ENCODE measurements at places on chromosomes 3 and 15.

DNA sequence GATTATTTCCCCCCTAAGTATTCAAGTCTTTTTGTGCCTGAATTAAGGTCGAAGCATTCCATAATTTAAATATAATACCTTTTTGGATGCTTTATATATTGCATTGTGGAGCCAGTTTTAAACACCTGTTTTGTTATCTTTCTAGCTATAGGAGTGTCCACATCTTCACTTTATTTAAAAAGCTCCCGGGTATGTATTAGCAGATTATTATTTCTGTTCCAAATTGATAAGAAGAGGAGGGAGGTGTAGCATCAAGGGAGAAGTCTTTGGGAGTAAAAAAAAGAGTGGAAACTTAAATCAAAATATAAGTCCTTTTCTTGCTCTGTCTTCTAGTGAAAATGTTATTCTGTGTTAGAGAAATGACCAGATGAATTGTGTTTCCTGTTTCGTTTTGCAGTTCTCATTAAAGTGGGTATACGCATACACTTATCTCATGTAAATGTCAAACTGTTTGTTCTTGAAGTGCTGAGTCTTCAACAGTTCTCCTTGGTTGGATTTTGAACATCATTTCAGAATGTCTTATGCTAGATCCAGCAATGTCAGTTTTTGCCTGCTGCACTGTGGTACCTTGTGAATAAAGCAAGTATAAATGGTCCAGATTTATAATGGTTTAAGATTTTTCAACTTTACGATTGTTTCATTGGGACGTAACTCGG, 105.8 kb downstream of the FNDC3B start:
- DNase-seq, result no peak

GRCh38 chr15:43133430-43134156, at the start of gene TMEM62:
TSS of gene TMEM62 (plus strand) at chr15:43133586. CDS start at chr15:43133803, 217 bp downstream.
- peak; percentile 42 for DNase-seq

- DNase-seq, result no peak
These were observed 277.8 kb upstream of the DNAJC19 start for GRCh38 chr3:181267312-181267711.

DNA sequence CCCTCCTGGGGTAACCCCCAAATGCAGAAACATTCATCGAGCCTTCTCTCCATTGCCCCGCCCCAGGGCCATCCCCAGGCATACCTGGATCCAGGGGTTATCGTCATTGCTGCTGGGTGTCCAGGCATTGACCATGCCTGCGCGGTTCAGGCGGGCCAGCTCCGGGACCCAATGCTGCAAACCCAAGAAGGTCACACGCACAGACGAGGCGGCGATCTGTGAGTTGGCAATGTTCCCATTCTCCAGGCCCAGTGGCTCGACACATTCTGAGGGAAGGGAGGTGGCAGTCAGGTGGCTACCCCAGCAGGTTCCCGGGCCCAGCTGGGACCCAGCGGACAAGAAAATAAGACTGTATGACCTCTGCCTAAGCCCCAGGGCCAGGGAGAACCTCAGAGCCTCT, 6.1 kb downstream of the MFGE8 start:
- no peak for DNase-seq

DNA sequence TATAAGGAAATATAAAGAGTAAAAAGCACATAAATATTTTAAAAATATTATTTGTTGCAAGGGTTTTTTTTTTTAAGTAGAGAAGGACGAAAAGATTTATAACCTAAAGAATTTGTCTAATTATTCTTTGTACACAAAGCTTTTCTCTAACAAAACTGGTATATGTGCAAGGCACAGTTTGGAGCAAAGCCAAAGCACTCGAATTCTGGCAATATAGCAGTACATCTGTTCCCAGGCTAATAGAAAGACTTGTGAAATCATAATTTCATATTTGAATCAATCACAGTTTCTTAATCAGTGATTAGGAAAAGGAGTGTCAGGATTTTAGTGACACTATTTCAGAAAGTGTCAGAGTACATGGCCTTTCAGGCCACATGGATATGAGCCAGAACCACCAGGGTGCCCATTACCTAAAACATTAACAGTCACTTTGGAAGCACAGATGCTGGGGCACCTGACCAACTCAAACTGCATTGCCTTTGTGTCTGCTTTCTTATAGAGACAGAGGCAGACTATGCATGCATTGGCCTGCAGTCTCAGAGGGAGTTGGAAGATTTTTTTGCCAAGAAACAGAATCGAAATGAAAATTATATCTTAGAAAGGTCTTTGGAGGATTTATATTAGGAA, 651.8 kb upstream of the SGO1 start:
- DNase-seq, result no peak

DNA sequence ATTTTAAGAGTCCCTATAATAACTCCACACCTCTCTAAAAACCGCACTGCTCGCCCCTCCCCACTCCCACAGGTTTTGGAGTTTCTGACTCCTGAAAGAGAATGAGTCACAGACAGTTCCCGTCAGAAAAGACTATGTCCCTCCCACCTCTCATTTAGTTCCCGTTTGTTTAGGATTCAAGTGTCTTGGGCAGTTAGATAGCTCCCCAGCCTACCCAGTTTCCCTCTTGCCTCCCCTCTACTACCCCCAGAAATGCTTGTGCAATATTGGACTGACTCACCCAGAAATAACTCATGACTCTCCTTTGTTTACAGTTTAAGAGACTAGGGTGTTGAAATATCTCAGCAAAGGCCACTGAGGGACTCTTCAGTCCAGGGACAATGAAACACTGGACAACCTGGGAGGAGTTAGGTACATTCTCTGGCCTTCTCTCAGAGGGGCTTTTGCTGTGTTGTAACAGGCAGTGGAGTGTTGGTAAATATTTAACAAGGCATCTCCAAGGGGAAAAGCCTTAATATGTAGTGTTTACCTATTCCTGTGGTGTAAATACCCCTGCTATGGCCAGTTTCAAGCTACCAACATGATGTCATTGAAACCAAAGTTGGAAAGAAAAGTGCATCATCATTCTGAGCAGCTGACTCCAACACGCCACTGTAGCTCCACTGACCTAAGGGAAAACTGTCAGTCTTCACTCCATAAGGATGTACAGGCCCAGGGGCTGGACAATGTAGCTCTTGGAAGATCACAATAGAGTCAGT, 96.1 kb upstream of the CHD2 start:
- DNase-seq, result peak; percentile 60

GRCh38 chr3:140148824-140149390, 213.9 kb downstream of the CLSTN2 start:
- DNase-seq, result no peak

DNA sequence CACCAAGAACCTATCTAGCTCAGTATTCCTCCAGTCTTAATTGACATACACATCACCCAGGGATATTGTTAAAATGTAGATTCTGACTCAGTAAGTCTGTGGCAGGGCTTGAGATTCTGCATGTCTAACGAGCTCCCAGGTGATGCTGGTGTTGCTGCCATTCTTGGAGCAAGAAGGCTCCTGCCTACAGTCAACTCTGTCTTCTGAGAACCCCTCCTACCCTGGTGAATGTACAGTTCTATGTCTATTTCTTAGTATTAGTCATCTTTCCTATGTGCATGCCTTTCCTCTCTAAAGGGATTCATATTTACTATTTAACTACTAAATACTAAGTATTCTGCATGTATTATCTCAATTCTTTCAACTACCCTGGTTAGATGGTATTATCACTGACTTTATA, 268.7 kb downstream of the EDEM1 start:
- DNase-seq, result no peak

- DNase-seq, result no peak
These were observed 23.2 kb downstream of the SFMBT1 start for GRCh38 chr3:53022647-53023046.

DNA sequence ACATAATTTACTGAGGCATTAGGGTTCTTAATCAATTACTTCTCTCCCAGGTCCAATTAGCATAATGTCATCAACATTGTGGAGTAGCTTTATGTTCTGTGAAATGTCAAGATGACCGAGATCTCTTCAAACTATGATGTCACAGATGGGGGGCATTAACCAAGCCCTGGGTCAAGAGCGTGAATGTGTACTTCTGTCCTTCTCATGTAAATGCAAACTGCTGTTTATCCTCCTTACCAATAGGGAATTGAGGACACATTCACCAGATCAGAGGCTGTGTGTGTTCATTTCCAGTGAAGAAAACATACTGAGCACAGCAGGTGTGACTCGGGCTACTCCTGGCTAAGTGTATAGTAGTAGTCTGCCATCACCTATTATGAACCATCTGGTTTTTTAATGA, 177.9 kb downstream of the MINAR1 start:
- DNase-seq, result no peak

GRCh38 chr15:71811752-71812735, 1.7 kb downstream of the NR2E3 start:
- DNase-seq, result no peak

- DNase-seq, result no peak
These were observed 8.4 kb downstream of the MED12L start for GRCh38 chr3:151093905-151094304.

DNA sequence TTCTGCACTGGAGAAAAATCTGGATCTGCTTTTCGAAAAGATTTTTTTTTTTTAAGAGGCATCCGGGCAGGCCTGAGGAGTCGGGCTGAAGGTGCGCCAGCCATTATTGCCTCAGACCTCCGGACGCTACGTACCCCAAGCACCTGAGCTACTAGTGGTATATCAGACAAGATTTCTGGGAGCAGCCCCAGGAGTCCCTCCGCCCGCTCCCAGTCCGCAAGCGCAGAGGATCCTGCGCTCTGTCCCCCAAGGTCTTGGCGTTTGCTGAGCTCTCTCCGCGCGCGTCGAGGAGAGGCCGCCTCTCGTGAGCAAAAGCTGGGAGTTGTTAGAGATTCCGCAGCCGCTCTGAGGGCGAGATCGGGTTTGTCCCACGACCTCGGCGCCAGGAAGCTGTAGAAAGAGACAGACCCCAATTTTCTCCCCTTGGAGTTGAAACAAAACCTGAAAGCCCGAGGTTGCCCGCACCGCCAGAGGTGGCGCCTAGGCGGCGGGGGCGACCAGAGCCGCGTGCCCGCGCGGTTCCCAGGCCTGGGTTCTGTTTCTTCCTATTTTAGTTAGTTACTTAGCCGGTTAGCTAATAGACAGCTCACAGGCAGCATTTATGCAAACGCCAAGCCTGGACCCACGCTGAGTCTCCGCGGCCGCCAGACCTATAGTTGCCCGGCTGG, 72.5 kb upstream of the POLG start:
- no peak for DNase-seq

DNA sequence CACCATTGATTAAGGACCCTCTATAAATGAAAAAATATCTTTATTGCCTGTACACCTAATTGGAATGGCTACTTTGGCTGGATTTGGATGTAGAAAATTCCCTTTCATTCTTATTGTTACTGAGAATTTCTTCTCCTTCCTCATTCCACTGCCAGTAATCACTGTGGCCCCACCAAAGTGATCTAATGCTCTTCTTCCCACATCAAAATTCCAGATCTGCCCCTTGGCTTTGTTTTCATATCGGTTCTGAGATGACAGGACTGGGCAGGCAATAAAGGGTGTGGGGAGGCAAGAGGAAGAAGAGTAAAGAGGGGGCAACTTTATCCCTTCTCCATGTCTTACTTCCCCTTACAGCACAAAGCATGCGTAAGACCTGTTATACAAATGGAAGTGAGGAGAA, 2.1 kb downstream of the ANKUB1 start:
- DNase-seq, result no peak

- no peak for DNase-seq
These were observed 134.1 kb downstream of the NLGN1 start for GRCh38 chr3:173531602-173532001.

DNA sequence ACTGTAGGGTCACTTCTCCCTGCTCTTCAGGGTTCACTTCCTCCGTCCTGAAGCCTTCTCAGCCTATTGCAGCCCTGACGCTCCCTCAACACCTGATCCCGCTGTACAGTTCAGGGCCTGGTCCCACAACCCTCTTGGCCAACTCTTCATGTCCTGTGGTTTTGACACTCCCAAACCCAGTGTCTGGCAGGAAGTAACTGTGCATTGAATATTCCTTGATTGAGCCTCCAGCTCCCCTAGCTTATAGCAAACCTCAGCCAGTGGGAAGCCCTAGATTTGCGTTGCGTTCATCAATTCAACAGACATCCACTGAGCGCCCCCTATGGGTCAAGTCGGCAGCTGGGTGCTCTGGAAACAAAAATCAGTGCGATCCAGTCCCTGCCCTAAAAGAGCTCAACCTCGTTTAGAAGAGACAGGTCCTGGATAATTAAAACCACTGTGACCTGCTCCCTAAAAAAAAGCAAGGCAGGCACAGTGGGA, 13.5 kb downstream of the UBAP1L start:
- DNase-seq, result peak; percentile 69

DNA sequence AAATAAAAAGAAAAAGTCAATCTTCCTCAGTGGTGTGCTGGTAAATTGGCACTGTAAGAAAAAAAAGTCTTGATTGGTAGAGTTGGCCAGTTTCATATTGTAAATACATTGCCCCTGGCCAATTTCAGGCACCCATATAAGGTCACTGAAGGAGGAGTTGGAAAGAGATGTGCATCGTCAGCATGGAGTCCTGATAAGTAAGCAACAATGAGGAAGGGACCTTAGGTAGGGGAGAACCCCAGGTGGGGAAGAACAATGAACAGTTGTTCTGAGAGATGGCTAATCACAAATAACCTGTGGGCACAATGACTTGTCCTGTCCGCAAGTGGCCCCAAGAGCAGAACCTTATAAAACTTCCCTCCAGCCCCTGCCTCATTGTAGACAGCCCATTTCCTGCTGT, 8.6 kb upstream of the CYP8B1 start:
- no peak for DNase-seq

DNA sequence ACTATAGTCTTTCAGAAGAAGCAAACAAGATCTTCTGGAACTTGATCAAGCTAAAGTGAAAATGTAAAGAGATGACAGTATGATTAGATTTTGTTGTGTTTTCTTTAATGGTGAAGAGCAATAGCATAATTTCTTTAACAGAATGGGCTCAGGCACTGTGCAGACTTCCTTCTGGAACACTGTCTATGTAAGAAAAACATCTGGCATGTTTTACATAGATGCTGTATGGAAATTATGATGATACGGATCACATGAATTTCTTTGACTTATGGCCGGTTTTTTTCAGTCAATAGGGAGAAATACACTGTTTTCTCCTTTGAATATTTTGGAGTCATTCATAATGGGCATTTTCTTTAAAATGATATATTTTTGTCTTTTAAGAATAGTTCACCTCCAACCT, 42.6 kb downstream of the PHLDB2 start:
- DNase-seq, result no peak

DNA sequence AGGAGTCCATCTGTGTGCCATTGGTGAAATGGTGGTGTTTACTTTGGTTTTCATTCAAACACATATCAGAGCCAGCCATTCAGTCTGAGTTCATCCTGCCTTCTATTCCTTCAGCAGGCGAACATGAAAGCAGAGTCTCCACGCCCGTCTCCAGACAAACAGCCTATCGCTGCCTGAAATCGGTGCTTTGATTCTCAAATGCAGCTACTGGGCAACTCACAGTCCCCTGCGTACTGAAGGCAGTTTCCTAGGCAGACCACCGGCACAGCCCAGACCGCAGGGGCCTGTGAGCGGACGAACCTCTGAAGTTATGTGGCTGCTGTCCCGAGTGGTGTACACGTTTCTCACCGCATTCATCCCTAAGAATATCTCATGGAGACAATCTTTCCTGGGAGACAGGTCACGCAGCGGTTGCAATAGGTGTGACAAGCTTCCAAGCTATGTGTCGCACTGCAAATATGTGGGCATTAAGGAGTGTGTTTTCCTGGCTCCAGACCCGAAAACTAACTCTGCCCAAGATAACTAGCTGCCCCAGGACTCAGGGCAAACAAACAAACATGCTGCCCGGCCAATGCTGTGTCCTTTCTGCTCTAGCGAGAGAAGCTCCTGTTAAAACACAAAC, 16.9 kb upstream of the RYR3 start:
- DNase-seq, result no peak

- DNase-seq, result no peak
These were observed 44.5 kb upstream of the CCNL1 start for GRCh38 chr3:157204431-157204830.
